ENCODE measurements at places on chromosomes 2 and 18.

DNA sequence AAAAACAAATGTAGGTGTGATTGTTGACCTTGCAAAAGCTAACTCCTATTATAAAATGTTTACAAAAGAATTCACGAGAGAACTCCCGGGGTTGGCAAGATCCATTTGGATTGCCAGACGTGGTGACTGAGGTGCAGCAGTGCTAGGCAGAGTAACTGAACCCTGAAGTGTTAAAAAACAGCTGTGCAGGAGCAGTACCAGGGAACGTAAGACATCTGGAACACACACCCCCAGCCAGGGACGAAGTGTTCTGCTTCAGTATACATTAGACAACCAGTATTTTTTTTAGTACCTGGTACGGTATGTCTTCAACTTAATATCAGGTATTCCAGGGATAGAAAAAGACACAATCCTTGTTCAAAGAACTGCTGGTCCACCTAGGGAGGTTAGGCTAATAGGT lies 272.1 kb upstream of the EPAS1 start:
- no peak for DNase-seq

DNA sequence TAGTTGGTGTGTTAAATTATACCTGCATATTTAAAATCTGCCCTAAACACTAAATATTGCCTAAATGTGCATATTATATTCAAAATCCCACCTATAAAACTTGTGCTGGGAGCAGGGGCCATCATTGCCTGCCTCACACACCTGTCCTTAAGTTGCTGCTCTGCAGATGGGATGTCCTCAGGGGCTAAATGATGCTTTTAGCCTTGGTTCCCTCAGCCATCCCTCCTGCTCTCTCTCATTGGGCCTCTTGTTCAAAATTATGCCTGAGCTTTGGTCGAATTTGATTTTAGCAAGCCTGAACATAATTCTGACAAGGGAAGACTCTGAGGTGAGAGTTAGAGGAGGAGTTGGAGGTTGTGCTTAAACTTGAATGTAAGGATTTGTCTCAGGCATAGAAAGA lies 318.3 kb upstream of the RAB12 start:
- DNase-seq: no peak

DNA sequence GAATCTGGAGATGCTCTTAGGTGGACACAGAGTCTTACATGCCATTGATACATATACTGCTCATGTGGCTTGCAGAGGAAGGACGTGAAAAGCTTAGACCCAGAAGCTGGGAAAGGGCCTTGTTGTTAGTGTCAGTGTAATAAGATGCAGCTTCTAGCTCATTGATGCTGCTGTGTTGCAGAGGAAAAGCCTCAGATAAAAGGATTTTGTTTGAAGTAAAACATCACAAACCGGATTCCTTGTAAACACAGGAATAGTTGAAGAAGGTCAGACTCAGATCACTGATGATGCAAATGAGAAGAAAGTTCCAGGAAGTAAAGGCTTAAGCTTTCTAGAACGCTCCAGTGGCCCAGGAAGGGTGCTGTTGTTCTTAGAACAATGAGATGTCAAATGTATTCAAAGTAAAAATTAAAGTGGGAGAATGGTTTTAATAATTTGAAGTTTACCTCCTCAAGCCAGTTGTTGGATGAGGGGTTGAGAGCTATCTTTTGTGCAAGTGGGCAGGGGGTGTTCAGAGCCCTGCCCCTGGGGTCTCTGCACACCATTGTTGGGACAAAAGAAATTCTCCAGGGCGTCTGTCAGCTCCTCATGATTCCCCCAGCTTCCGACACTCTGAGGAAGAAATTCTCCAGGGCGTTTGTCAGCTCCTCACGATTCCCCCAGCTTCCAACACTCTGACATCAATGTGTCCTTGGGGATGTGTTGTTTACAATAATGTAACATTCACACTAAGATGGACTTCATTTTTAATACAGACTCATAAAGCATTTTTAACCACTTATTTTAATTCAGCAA lies 61.3 kb upstream of the CHMP1B start:
- DNase-seq: no peak

- DNase-seq: no peak
Observed at GRCh38 chr2:179049546-179050311, at the start of gene CCDC141. TSS of gene CCDC141 (minus strand) at chr2:179050137. CDS start at chr2:179049941, 196 bp downstream.

DNA sequence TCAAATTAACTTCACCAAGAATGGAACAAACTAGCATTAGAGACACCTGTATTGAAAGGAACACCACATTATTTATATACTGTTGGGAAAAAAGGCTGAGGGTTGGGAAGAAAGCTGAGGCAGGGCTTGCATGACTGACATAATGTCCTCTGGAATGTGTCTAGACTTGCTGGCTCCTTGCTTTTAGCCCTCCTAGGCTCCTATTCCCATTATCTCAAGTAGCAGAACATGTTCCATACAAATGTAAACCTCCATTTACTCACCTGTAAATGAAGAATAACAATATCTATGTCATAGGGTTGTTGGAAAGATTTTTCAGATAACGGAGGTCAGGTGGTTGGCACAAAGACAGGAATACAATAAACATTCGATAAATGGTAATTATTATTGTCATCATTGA lies 976 bp upstream of the ACADL start:
- DNase-seq: no peak
